T-helper 2 cell (primary cell): ENCODE measurements at places on chromosomes 7 and 10.

GRCh38 chr7:1663223-1663622, 6.9 kb upstream of the ELFN1 start:
- DNase-seq: peak; percentile 4

GRCh38 chr7:36468370-36469101, 78.9 kb downstream of the ANLN start:
- DNase-seq: no peak

- no peak for DNase-seq
Observed at GRCh38 chr7:150820148-150820547, 19.6 kb downstream of the TMEM176A start.

DNA sequence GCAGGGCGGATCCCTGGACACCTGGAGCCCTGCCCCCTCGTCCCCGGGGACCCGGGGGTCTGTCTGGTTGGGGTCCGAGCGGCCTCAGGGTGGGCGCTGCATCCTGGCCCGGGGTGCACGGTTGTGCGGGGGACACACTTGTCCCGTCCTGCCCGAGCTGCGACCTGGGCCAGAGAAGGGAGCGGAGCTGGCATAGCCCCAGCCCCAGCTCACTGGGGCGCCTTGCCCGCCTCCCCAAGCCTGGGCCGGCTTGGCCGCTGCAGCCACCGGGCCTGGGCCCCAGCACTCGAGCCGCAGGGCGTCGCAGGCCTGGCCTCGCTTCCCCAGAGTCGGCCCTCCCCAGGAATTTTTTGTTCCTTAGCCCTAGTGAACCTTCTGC, 54.5 kb downstream of the GLRX3 start:
- DNase-seq: no peak

DNA sequence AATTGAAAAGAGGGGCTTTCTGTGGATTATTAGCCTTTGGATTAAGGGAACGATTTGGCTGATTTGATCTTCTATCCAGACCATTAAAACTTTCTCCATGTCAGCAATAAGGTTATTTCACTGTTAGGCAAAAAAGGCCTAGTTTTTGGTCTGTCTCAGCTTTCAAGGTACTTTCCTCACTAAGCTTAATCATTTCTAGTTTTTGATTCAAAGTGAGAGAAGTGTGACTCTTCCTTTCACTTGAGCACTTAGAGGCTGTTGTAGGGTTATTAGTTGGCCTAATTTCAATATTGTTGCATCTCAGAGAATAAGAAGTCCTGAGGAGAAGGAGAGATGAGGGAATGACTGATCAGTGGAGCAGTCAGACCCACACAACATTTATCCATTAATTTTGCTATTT, 596.0 kb upstream of the TPK1 start:
- no peak for DNase-seq

DNA sequence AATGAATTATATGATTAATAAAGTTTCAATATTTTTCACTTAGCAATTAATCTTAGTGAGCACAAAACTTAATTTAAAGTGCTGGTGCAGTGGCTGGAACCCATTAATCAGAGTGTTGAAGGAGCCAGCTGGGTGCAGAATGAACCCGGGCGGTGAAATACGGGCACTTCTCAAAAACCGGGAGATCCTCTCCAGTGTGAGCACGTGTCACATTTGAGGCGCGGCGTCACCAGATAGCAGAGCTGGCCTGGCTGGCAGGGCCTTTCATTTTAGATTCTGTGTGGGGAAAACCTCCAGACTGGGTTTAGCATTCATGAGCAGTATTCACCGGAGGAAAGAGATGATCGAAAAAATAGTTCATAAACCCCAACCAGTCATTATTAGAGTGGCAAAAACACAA, 34.5 kb upstream of the CTBP2 start:
- DNase-seq: no peak

DNA sequence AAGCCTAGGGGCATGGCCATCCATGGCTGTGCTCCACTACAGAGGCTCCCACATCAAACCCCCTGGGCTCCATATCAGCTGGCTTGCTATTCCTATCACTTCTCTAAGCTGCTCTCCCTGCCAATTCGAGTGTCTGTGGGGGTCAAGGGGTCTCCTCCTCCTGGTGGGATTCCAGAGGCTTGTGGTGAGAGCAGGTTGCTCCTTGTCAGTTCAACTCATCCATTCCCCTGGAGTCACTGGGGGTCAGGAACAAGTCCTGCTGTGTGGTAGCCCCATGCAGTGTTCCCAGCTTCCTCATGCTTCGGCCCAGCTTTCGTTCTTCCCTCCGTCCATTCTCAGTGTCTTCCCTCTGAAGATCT, 86.6 kb upstream of the UNC5B start:
- no peak for DNase-seq

DNA sequence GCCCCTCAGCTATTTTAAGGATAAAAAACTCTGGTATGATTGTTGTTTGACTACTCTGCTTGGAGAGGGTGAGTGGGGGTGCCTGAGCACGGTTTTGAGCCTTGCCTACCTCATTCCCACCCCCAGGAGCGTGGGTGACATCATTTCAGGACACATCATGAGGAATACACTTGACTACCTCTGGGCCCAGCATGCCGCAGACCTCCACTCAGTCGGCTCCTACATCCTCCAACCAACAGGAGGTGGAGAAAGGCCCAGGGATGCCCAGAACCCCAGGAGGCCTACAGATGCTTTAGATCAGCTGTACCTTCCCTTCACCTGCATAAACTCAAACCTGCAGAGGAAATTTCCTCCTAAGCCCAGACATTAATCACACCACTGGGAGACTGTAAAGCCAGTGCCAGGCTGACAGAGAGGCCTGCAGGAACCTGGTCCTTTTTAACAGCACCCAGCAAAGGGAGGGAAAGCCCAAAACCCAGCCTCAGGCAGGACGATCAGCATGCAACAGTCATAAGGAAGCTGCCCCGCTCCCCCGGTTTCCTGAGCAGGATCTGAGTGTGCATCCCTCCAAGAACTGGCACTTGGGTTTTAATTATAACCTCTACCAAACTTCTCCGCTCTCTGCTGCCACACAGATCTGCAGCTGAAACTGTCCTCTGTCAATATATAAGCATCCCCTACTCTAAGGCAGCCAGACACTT, 61.7 kb upstream of the ZNRF2 start:
- no peak for DNase-seq

- no peak for DNase-seq
Observed at GRCh38 chr7:158278745-158279320, 308.8 kb downstream of the PTPRN2 start.

GRCh38 chr10:1346201-1346600, 290.0 kb downstream of the WDR37 start:
- DNase-seq: no peak

DNA sequence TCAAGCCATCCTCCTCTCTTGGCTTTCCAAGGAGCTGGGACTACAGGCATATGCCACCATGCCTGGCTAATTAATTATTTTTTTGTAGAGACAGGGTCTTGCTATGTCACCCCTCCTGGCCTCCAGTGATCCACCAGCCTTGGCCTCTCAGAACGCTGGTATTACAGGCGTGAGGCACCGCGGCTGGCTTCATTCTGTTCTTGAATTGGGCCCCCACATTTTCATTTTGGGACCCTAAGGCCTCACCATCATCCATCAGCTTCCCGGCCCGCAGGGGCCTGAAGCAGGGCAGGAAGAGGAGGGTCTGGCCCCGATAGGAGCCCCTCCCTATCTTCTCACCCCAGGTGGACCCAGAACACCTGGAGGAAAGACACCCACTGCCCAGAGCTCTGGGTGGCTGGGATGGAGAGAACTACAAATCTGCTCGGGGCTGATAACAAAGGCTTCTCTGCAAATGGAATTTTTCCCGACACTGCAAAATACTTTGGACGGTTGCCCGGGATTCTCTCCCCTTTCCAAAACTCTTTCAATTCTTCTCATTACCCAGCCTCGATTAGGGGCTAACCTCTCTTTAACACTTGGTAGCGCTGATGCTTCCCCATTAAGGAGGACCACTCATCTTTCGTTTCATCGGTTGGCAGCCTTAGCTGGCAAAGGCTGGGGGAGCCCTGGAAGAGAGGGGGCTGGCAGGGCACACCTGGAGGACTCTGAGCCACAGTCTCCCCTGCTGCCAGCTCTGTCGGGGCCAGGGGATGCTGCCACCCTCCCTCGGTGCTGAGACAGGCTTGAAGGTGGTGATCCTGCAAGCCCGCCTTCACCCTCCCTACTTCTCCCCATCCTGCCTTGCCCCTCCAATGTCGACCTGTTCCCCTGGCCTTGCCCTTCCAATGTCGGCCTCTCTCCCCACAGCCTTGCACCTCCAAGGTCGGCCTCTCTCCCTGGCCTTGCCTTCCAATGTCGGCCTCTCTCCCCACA, 81.0 kb upstream of the GNA12 start:
- no peak for DNase-seq

DNA sequence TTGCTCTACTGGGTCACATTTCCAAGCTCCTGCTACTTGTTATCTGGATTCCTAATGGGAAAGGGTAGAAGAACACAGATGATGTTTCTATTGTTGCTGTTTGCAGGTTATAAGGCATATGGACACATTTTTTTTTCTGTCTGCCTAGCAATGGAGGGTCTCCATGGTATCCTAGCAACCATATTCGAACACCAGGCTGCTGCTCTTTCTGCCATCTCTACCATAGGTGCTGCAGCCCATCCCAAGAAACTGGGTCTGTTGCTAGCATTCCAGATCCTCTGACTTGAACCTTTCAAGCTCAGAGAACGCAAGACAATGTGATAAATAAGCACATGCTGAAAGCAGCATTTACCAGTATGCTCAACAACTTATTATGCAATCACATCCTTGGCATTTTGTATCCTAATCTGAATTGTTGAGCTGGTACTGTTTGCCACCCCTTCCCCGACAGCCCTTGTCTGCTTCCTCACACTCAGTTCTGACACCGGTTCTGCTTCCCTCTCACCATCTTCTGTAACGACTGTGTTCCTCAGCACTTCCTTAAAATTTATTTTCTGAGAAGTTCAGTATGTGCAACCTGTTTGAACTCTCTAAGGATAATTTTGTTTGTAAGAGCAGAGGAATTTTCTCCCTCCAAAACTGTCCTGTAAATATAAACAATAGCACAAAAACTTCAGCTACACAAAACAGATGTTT, 6.2 kb downstream of the PRKG1 start:
- DNase-seq: no peak

DNA sequence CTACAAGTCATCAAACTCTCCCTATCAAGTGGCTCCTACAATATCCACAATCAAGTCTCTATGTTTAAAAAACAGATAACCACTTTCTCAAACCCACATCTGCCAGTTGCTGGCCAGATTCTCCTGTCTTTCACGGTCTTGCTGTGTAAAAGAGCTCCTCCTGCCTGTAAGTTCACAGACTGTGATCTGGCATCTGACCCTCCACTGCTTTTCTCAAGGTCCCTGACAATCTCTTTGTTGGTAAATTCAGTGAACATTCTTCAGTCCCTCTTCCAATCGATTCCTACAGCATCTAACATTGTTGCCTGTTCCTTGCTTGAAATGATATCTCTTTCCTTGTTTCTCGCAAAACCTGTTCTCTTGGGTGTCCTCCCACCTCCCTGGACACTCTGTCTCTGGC, 18.5 kb upstream of the LMOD2 start:
- DNase-seq: no peak

GRCh38 chr7:28956608-28957063, 1.5 kb downstream of the TRIL start:
- peak; percentile 21 for DNase-seq

GRCh38 chr7:50697748-50698147, 84.9 kb downstream of the GRB10 start:
- no peak for DNase-seq

DNA sequence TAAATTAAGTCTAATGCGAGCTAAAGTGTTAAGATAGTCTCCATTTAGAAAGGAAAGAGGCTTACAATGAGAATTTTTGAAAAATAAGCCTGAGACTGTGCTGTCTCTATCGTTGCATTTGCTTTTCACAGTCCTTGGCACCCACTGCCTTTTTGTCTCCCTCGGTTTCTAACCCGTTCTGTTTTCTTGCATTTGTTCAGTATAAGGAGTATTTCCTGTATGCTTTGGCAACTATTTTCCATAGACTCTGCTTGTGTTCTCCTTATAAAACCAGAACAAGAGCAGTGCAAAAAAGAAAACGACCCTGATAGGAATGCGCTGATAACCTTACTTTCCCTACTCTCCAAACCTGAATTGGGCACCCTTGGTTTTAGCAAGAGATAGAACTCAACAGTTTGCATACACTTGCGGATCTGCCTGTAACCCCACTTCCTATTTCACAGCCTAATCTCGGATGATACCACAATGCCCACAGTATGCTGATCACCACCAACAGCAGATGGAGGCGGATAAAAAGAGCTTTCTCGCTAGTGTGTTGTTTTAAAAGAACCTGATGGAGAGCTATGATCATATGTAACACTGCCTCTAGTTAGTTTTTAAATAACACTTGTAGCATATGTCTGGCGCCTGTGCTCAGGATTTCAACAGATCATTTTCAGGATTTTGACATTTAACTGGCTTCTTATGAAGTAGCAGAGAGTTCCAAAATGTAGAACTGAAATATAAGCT, 1.6 kb upstream of the ARHGAP12 start:
- peak; percentile 70 for DNase-seq

- DNase-seq: no peak
Observed at GRCh38 chr7:139871820-139872219, 42.8 kb downstream of the TBXAS1 start.

DNA sequence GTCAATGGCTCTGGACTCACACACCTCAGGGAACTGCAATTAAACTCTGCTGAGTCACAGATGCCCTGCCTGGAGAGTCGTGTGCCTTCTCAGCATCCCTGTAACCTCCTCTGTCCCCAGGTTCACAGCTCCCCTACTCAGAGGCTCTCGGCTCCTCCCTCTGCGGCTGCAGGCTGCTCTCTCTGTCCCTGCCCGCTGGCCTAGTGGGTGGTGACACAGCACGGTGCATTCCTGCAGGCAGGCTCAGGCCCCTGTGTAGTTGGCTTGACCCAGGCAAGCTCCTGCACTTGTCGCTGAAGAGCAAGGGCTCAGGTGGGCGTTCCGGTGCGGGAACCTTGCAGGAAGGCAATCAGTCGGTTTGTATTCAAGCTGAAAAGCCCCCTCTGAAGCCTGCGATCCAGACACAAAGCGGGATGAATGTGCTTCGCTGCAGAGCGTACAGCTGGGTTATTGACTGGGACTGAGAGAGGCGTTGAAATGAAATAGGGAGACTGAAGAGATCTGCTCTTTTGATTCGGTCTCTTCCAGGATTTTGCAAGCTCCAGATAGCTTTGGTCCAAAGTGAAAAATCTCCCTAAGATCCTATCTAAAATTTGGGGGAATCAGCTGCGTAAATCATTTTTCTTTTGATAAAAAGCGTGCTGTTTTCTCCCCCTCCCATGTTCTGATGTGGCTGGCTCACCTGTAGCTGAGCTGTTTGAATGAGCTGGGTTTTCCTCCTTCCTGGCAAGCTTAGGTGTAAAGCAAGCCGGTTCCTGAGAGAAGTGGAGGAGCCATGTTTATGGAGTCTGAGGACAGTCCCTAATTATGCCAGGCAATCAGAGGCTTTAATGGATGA, 208.7 kb upstream of the PHYHIPL start:
- DNase-seq: no peak

DNA sequence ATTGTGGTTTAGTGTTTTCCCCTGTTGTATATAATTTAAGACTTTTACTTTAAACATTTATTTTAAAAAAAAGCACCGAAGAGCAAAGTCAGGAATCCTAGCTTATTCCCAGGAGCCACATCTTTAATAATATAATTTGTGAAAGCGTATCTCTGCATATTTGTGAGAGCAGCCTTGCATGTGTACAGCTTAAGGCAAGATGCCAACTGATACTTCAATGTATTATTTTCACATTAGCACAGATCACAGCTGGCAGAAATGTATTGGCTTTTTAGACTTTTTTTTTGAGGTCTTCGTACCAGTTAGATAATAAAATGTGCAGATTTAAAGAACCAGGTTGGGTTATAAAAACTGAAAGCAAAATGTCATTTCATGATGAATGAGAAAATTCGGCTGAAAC, 845.7 kb upstream of the POT1 start:
- no peak for DNase-seq
